Ecto neural progenitor cell (in vitro differentiated cells): ENCODE measurements at places on chromosomes 6 and 20.
A peak's percentile ranks its signal among the peaks of the same experiment; 100 is the strongest.

DNA sequence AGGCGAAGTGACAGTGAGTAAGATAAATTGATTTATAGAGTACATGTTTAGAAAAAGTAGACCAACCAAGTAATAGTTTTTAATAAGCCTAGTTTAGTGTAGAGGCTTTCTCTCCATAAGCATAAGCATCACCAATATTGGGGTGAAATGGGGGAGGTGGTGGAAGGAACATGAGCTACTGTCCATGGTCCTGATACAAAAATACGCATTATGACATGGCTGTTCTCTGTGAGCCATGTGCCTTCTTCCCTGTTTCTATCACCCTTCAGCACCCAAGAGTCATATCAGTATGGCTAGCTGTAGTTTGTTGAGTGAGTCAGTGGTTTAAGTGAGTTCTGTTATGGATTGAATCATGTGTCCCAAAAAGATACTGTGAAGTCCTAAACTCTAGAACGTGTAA is 150.8 kb downstream of the EDN1 start:
- no peak for DNase-seq

DNA sequence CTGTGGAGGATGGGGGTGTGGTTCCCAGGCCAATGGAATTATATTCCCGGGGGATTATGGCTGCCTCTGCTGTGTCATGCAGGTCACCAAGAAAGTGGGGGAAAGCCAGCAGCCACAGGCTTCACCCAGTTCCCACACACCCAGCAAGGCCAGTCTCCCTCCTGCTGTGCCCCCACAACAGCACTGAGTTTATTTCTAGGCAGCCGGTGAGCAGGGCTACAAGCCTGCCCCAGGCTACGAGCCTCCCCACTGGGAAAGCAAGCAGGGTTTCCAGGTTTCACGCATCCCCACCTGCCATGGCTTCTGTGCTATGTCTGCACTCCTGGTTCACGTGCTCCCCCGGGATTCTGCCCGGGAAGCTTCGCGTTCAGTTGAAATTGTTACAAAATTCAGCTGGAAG is 72.6 kb downstream of the ERMARD start:
- DNase-seq, result peak; percentile 44

DNA sequence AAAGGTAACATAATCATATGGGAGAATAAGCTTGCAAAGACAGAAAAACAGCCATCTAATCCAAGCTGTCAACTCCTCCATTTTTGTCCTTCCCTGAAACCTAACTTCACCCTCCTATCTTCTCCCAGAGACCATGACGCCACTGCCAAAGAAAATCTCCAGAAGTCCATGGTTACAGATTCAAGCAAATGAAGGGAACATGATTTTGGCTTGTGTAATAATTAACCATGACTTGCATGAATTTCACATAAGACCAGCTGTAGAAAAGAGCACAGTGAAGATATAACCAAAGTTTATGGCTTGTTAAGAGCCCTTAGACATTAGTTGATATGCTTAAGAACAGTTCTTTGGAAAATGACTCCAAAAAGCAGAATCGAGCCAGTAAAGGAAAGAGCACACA is 342.1 kb upstream of the NRSN1 start:
- DNase-seq, result no peak

DNA sequence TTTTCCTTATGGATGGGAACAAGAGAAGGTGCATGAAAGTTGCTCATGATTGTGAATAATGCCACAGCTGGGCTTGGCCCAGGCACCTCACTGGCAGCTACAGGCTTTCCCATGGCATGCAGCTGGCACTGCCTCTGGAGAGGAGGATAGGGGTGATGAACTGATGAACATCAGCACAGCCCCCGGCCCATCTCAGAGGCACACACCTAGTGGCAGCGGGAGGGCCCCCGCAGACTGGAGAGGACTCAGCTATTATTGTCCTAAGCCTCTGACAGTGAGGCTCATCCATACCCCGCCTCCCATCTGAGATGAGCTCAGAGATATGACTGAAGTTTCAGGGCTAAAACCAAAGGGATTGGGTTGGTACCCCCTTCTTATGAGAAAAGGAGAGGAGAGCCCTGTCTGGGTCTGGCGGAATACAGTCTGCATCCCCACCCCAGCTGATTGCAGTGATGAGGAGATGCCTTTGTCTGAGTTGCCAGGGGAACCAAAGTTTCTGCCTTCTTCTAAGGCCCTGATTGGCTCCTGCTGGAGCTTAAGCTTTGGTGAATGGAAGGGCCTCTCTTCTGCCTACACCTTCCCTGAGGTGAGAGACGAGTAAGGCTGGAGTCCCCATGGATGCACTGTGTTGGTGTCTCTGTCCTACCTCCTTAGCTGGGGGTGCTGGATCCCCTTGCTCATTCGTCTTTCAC is 27.6 kb upstream of the EPB41L1 start:
- DNase-seq, result peak; percentile 69

DNA sequence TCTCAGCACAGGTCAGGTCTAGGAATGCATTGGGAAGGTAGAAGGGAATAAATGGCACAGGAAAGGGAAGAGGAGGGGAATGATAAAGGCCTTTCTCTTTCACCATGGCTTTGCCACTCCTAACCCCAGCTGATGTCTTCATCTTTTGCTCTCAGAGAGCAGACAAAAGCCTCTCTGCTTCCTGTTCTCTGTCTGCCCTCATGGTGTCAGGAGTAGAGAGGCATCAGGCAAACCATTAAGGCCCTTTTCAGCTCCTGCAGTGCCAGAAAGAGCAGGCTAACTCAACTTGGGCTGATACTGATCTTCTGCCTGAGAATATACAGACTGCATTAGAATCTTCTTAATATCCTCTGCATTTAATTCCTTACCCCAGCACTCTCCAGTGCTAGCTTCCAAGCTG is 48.0 kb upstream of the STXBP5 start:
- no peak for DNase-seq

- DNase-seq, result peak; percentile 8
Observed at GRCh38 chr20:57856658-57857057, 146.8 kb upstream of the PMEPA1 start.

DNA sequence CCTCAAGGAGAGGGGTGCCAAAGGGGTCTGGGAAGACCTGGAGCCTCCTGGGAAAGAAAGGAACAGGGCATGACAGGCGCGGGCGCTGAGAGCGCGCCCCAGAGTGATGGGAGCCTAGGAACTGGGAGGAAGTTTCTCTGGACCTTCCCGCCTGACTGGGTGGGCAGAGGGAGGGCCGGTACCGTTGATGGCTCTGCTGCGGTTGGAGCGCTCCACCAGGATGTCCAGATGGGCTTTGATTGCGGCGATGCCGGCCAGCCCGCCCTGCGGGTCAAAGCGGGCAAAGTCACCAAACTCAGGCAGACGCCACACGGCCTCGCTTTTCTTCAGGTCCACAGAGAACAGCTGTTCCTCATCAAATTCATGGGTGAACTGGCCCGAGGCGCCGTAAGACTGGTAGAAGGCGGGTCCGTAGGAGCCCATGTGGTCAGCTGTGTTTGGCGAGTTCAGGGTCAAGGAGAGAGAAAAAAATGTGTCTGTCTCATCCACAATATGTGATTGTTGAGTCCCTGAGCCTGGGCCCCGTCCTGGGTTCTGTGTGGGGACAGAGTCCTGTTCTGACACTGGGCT is 1.5 kb downstream of the HLA-DOA start:
- DNase-seq, result no peak

GRCh38 chr6:153698001-153698400 is 341.0 kb upstream of the OPRM1 start:
- DNase-seq, result no peak

DNA sequence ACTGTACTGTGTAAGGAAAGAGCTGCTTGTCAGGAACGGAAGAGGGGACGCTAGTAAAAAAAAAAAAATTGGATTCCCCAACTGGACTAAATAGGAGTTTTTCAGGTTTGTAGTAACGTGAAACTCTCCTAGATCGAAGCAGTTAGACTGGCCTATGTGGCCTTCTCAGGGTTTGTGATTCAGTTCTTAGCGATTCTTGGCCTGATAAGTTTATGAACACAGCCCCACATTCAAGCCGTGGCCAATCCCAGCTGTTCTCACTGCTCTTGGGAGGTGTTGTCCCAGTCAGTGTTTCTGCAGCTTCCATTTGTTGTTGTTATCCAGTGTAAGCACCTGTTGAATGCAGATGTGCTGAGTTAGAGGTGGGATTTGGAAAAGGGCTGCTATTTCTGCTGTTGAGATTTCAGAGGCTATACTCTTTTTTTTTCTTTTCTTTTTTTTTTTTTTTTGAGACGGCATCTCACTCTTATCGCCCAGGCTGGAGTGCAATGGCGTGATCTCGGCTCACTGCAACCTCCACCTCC is 29.7 kb downstream of the TAF8 start:
- no peak for DNase-seq

DNA sequence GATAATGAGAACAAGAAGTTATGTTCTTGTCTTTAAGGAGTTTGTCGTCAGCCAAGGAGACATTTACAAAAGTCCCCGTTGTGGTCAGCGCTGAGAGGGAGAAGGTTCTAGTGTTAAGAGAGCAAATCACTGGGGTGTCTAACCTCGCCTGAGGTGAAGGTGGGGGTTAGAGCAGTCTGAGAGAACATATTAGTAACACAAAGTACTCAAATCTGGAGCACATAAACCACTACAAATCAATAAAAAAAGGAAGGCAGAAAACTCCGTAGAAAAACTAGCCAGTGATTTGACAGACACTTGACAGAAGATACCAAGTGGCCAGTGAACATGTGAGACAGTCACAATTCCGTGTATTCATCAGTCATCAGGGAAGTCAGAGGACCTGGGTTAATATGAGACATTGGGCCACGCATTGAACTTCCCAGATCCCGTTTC is 45.4 kb downstream of the CDS2 start:
- DNase-seq, result no peak

GRCh38 chr6:67882436-67883311 is 752.4 kb upstream of the ADGRB3 start:
- DNase-seq, result no peak

DNA sequence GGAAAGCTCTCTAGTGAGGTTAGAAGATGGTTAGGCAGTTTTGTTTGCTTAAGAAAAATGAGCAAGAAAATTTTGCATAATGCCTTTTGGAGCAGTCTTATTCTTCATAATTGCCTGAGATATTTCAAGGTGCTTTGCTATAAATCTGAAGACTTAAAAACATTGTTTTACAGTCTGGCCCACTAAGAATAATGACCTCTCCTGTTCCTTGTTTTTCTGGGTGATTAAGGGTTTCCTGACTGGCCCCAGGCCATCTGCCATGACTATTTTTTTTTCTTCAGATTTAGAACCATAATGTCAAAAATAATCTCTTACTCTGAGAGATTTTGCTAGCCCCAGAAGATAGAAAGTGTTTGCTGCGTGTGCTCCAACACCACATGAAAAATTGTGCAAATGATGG is 72.3 kb upstream of the CENPW start:
- no peak for DNase-seq

DNA sequence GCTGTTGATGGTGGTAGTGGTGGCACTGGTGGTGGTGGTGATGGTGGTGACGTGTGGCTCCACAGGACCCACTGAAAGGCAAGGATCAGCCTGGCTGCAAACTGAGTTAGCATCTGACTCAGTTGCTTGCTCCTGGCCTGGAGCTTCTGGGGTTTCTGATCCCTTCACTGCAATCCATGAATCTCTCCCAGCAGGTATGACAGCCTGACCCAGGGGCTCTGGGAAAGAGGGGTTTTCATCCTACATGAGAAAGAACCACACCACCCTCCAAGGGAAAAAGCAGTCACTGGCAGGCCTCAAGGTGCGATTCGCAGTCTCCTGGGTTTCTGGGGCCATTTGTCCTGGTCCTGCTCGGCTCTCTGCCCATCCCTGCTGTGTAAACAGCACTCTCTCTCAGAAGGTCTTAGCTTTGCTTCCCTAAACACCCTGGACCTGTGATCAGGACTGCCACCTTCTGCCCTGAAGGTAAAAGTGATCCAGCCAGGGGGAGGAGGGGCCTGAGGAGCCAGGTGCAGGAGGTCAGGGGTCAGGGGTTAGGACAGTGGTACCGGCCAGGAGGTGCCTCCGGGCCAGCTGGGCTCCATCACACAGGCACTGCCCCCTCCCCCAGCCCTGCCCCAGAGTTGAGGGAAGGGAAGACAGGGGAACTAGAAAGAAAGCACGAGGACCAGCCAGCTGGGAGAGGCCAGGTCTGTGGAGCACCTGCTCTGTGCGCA is 152.0 kb downstream of the BMP7 start:
- DNase-seq, result no peak

- DNase-seq, result no peak
Observed at GRCh38 chr6:162712694-162713093, 14.9 kb downstream of the PRKN start.
